ENCODE measurements at places on chromosomes 1 and 21.

- DNase-seq = no peak
Observed at GRCh38 chr1:226664413-226665101, 74.5 kb downstream of the ITPKB start.

- no peak for DNase-seq
Observed at GRCh38 chr21:41437729-41438128, 11.7 kb downstream of the MX1 start.

DNA sequence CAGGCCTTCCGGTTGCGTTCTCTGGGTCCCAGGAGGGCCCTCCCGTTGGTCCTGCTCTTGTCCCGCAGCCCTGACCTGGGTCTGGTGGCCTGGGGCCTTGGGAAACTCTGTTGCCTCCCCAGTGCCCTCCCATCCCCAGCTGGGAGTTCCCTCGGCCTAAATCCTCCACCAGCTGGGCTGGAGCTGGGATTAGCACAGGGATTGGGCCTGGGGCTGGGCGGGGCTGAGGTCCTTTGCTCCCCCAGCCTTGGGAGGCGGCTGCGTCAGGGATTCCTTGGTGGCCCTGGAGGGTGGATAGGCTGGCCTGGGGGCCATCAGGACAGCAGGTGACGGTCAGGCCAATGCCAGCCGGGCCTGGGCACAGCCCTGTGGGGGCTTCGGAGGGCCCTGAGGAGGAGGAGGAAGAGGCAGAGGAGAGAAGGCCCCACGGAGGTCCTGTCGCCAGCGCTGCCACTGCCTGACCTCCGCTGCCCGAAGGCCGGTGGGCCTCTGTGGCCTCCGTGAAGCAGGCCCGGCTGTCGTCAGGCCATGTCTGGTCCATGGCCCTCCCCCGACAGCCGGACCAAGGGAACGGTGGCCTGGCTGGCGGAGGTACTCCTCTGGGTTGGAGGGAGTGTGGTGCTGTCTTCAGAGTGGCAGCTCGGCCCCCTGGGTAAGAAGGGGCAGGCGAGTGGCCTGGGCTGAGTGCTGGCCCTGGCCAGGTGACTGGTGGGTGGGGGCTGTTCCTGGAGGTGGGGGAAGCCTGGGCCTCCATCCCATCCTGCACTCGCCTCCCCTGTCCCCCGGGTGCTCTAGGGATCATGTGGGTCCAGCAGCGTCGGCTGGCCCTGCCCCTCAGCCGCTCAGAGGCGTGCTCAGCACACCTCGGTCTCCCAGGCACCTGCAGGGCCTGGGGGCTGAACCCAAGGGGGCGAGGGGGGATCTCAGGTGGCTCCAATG lies at the start of gene PLCH2:
Gene PLCH2, plus strand, starts transcription at position 229 of the 939 bp plus-strand sequence. Its CDS starts 300 bp downstream, at position 529.
- DNase-seq = no peak

GRCh38 chr1:65992165-65992821 lies 199.6 kb downstream of the PDE4B start:
- peak; percentile 40 for DNase-seq

- no peak for DNase-seq
Observed at GRCh38 chr1:30132602-30133286, 590.6 kb downstream of the MATN1 start.

DNA sequence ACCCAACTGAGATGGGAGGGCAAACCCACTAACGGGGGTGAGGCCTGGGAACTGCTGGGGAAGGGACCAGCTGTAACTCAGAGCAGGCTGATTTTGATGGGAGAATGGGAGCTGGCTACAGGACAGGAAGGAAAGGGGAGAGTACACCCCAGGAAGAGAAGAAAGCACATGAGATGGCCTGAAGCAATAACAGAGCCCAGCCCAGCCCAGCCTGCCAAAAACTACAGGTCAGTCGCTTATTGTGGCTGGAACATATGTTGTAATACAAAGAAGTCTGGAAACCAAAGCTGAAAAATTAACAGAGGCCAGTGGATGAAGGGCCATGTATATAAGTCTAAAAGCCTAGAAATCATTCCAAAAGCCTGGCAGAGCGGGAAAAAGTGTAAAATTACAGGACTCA lies 1.6 kb downstream of the ITLN2 start:
- no peak for DNase-seq

DNA sequence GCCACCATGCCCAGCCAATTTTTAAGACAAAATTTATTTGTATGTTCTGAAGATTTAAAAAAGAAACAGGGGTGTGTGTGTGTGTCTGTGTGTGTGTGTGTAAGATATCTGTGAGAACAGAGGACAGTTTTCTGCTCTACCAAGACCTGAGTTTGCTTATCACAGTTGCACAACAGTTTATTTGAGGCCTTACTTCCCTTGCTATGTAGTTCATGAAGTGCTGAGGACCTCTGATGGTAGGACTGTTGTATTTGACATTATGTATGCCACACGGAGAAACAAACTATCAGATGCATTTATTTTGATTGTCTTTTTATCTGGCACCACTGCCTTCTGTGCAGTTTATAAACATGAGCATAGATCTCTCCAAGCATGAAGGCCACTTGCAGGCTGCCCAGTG lies 355.2 kb downstream of the PBX1 start:
- DNase-seq = no peak

DNA sequence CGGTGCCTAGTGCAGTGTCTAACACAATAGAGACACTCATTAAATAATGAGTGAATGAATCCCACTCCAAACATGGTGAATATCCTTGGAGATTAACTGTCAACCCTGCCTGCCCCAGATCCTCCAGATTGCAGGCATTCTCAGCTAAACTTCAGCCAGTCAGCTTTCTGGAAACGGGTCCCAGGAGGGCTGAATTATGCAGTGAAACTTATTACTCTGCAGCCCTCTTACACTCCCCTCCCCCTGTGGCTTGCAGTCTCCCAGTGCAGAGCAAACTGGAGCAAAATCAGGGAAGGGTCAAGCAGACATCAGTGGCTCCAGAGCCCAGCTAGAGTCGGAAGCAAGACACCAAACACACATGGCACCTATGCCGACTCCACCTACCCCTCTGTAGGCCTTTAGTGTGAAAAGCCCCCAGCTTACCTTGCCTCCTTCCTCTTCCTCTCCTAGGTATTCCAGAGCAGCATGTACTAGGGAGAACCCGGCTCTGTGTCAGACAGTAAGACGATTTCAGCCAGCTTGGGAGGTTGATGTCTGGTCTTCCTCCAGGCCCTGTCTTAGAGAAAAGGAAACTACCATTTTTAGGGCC lies 6.5 kb upstream of the RGS16 start:
- DNase-seq = no peak

DNA sequence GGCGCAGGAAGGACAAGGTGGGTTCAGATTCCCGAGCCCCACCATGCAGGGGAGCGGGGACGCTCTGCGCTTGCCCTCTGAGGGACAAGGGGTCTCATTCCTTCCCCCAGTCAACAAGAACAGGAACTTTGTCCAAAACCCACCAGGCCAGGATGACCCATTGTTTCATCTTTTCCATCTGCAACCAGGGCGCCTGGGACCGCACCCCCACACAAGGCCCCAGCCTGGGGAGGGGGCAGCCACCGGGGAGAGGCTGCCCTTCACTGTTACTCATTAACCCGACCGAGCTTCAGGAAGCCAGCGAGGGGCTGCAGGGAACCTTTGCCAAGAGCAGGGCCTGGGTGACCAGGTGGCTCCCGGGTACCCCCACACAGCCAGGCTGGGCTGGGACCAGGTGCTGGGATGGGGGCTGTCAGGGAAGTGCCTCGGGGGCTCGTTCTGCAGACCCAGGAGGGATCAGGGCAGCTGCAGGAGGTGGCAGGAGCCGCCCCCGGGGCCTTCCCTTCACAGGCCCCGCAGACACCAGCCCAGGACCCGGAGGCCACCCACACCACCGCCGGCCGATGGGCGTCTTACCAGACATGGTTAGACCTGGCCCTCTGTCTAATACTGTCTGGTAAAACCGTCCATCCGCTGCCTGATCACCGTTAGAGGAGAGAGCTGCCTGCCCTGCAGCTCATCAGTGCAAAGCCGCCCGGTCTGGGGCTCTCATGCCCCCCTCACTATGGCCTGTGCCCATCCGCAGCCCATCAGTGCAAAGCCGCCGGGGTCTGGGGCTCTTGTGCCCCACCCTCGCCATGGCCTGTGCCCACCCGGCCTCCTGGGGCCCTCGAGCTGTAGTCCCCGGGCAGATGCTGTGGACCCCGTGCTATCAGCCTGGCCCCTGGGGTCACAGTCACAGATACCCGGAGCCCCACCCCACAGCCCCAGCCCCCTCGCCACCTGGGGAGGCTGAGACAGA lies 4.9 kb upstream of the TTLL10 start:
- no peak for DNase-seq

GRCh38 chr1:172670791-172671190 lies 11.9 kb downstream of the FASLG start:
- no peak for DNase-seq

- DNase-seq = no peak
Observed at GRCh38 chr1:245256528-245256927, 101.7 kb downstream of the KIF26B start.

DNA sequence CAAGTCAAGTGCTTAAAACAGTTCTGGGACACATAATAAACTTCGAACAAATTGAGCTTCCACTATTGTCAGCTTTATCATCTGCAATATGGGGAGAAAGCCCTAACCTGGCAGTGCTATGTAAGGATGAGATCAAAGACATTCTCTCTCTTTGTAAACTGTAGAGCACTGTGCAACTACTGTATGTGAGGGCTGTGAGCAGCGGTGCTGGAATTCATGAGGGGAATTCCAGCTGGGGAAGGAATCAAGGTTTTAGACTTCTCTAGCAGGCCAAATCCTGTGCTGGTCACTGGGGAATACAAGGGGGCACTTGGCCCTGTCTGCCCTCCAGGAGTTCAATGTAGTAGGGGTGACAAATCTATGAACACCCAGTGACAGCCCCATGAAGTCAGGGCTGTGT lies 9.3 kb downstream of the FAM151A start:
- no peak for DNase-seq

- no peak for DNase-seq
Observed at GRCh38 chr1:209863766-209864485, 36.2 kb downstream of the UTP25 start.

- DNase-seq = no peak
Observed at GRCh38 chr1:213041443-213041842, 9.6 kb upstream of the RPS6KC1 start.

- DNase-seq = no peak
Observed at GRCh38 chr1:14168326-14169063, 430.0 kb upstream of the KAZN start.

DNA sequence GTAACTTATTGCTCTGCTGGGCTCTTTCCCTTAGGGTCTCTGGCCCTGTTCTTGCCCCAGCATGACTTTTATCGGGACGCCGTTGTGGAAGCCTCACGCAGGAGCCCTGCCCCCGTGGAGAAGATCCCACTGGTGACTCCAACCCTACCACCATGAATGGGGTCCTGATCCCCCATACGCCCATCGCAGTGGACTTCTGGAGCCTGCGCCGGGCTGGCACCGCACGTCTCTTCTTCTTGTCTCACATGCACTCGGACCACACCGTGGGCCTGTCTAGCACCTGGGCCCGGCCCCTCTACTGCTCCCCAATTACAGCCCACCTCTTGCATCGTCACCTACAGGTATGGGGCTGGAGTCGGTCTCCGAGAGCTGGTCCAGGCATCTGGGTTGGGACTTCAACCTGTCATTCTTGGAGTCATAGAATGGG lies 322 bp downstream of the DCLRE1B start:
- no peak for DNase-seq

DNA sequence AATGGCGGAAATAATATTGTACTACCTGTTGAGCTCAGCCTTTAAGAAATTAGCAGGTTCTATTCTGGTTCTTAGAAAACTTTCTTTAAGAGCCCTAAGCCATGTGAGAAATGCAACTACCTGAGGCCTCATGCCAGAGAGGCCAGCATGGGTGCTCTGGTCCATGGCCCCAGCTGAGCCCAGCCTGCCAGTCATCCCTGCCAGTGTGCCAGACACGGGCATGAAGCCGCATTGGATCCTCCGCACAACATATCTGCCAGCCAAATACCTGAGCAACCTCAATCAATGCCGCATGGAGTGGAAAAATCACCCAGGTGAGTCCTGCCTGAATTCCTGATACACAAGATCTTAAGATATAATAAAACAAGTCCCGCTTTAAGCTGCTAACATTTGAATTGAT lies 91.8 kb downstream of the C21orf91 start:
- no peak for DNase-seq

- no peak for DNase-seq
Observed at GRCh38 chr1:197559244-197559643, 216.0 kb downstream of the DENND1B start.

GRCh38 chr1:75275631-75276030 lies 141.4 kb downstream of the LHX8 start:
- DNase-seq = no peak

DNA sequence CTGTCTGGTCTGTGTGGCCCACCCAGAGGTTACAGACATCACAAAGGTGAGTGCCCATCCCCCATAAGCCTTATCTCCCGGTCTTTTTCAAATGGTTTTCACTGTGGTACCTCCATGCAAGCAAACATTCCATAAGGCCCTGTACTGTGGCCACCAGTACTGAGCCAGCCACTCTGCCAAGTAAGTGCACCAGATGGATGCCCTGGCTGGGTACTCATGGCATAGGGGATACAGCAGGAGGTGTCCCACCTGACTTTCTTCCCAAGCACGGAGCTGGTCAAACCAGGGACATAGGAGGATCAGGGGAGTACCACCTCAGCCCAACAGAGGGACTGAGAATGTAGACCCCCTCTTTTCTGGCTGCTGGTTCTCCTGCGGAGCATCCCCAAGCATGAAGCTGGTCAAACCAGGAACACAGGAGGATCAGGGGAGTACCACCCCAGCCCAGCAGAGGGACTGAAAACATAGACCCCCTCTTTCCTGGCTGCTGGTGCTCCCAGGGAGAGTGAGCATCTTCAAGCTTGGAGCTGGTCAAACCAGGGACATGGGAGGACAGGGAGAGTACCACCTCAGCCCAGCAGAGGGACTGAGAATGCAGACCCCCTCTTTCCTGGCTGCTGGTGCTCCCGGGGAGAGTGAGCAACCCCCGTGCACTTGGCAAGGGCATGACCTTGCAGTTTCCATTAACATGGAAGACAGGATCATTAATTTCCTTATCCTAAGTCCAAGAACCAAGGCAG lies 81.8 kb upstream of the KLHDC7A start:
- no peak for DNase-seq

DNA sequence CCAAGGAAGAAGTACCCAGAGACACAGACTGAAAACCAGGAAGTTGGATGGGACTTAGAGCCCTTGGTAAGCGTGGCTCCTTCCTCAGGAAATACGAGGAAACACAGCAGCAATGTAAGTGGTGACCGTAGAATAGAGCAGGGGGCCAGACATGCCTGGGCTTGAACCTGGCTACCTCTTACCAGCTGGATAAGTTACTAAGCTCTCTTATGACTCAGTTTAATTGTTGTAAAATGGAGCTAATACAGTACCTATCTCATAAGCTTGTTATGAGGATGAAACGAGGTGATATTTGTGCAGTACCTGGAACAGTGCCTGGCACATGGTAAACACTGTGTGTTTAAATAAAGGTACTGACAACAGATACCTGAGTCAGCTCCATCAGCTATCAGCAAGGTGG lies 19.2 kb downstream of the EBNA1BP2 start:
- no peak for DNase-seq

DNA sequence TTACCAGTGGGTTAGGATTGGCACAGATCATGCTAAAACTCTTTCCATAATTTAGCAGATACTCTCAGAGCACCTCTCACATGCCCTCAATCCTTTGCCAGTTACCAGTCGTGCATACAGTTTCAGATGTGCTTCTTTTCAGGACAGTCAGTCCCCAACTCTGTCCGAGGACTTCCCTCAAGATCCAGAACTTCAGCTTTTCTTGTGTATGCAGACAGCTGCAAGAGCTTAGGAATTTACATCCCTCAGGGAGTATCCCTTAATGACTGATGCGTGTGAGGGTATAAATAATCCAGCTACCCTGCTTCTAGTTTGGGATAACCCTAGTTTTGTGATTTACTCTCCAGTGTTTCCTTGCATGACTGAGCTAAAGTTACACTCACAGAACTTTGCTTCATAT lies 393.0 kb upstream of the PLXNA2 start:
- no peak for DNase-seq

- no peak for DNase-seq
Observed at GRCh38 chr1:229019663-229020271, 251.1 kb upstream of the RAB4A start.

Measured in hypothalamus (tissue), 51 donors.